ENCODE measurements at places on chromosomes 3 and 15.

DNA sequence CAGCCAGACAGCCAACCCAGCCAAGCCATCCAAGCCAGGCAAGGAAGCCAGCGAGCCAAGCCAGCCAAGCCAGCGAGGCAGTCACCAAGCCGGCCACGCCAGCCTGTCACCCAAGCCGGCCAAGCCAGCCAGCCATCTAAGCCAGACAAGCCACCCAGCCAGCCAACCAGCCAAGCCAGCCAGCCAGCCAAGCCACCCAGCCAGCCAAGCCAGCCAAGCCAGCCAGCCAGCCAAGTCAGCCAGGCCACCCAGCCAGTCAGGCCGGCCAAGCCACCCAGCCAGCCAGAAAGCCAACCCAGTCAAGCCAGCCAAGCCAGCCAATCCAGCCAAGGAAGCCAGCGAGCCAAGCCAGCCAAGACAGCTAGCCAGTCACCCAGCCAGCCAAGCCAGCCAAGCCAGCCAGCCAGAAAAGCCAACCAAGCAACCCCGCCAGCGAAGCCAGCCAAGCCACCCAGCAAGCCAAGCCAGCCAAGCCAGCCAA is 201.2 kb downstream of the GOLGA6L6 start:
- DNase-seq = no peak

- no peak for DNase-seq
Observed at GRCh38 chr3:108328821-108329486, 32.6 kb downstream of the HHLA2 start.

DNA sequence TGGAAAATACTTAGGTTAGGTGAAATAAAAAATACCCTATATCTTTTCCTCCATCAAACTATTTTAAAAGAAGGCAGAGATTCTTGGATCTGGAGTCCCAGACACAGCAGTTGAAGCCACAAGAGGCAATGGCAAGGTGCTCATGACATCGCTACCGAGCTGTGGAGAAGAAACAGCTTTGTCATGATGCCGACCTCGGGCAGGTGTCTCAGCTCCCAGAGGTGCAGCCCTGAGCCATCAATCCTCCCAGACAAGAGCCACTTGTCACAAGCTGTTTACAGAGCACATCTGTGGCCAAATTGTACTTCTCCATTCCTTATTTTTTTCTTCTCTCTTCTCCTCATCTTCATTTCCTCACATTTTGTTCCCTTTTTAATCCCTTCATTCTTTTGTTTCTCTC is 50.8 kb downstream of the GPR176 start:
- peak; percentile 57 for DNase-seq

DNA sequence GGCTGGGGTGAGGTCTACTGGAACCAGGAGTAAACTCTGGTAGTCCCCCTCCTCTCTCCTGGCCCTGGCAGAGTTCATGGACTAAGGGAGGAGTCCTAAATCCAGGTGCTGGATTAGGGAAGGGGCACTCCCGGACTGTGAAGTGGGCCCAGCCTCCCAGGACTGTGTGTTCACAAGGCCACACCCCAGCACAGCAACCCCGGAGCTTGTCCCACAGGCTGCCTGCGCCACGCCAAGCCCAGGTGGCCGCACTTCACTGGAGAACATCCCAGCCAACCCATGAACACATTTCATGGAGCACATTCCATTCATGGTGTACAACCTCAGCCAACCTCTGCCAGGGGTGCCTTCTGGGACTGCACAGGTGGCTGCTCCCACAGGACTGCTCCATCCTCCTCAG is 8.2 kb downstream of the ARPIN start:
- no peak for DNase-seq

GRCh38 chr3:47404431-47404876 is 23.6 kb downstream of the PTPN23 start:
- DNase-seq = no peak

GRCh38 chr15:40436116-40436891 is 4.4 kb upstream of the BAHD1 start:
- no peak for DNase-seq

DNA sequence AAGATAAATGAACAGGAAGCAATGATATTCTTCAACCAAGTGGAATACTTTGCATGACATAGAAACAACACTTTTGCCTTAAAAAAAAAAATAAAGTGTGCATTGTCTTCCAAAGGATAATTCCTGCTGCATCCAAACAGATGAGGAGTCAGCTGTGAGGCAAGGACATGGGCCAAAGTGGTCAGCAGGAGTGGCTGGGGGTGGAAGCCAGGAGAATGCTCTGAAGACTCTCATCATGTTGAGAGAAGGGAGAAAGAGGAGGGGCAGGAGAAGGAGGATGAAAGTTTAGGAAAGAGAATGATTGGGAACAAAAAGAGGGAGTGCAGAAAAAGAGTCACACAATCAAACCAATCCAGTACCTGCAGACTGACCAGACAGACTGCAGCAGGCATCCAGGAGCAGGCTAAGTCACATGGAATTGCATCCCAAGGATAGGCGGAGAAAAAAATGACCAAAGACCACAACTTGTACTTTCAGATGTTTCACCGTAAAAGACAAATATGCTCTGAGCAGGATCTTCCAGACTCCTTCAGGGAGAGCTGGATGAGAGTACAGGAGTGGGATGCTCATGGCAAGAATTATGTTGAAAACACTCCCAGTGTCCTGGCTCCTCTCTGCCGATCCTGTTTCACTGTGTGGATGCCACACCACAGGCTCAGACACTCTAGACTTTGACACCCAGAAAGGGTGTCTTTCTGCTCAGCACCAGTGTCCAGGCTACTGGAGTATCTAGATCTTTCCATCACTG is 11.9 kb downstream of the ABI3BP start:
- no peak for DNase-seq

DNA sequence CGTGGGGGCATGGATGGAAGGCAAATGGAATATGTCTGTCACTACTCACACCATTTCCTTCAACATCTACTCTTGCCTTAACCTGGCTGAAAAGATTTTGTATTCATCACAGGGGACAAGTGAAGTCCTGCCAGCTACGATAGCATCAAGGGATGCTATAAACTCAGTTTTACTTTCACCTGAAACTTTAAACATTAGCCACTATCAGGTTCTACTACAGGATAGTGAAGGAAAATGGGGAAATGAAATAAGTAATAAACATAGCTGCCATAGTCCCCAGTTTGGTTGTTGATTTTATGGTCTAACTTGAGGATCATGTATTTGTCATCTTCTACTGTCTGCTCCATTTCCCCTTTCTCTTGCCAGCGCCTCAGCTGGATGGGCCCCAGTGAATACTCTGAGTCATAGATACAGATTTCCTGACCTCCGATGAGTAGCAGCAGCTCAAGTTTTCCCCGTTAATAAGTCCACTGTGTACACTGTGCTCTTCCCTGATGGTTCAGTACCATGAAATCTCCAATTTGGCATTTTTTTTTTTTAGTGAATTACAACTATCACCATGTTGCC is 338.2 kb upstream of the SLCO3A1 start:
- no peak for DNase-seq

- DNase-seq = no peak
Observed at GRCh38 chr15:82045179-82045891, 483 bp downstream of the MEX3B start.

- DNase-seq = no peak
Observed at GRCh38 chr3:5188419-5189221, 1.1 kb downstream of the EDEM1 start.

DNA sequence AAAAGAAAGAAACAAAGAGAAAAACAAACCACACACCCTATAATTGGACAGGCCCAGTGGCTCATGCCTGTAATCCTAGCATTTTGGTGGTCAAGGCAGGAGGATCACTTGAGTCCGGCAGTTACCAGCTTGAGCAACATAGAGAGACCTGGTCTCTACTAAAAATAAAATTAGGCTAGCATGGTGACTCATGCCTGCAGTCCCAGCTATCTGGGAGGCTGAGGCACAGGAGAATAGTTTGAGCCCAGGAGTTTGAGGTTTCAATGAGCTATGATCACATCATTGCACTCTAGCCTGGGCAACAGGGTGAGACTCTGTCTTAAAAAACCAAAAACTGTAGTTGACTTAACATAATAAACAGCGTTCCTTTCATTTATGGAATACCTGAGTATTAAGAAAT is 72.3 kb upstream of the ST3GAL6 start:
- DNase-seq = no peak

GRCh38 chr3:115685097-115685496 is 61.8 kb downstream of the GAP43 start:
- no peak for DNase-seq

- peak; percentile 24 for DNase-seq
Observed at GRCh38 chr3:32238453-32239306, at the start of gene CMTM8. Gene CMTM8, plus strand, starts transcription at chr3:32238680. Its CDS starts 293 bp downstream, at chr3:32238973.

- DNase-seq = no peak
Observed at GRCh38 chr3:159652452-159652851, 336.2 kb upstream of the IL12A start.

DNA sequence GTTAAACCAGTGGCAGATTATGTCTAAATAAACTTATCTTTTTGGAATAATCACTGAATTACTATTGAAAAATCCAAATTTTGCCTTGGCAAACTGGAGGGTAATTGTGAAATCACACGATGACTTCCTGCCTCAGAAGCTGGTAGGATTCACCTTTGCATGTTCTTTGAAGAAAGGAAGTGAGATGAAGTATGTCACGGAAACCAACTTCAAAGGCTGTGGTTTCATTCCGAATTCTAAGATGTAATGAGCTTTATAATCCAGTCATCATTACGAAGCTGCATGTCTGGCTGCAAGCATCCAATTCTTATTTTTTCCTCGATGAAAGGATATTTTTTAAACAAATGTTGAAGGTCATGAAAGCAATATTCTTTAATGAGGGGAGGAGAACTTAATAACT is 15.0 kb upstream of the ZBED2 start:
- no peak for DNase-seq

DNA sequence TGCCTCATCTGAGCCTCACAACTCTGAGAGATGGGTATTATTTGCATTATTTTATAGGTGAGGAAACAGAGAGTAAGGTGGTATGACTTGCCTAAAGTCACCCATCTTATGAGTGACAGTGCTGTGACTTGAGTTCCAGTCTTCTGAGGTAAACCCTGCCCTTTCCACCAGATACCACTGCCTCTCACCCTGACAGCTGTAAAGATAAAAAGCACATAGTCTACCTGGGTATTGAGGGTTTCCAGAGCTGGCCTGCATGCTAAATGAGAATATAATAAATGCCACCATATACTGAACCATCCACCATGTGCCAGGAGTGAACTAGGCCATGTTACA is 25.6 kb downstream of the RASGRP1 start:
- DNase-seq = no peak

DNA sequence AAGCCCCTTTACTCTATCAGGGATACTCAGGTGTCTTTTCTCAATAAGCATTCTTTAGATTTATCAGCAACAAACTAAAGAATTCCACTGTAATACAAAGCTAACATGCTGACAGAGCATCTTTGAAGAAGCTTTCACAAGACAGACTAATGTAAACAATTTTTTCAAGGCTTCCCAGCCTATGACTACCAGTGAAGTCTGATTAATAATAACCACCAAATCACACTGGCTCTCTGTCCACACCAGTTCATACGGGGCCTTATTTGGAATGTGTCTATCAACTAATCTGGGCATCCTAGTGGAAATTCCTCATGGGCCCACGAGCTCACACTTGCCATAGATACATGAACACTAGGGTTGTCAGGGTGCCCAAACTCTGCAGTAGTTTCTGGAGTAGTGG is 84.5 kb downstream of the EFL1 start:
- no peak for DNase-seq

DNA sequence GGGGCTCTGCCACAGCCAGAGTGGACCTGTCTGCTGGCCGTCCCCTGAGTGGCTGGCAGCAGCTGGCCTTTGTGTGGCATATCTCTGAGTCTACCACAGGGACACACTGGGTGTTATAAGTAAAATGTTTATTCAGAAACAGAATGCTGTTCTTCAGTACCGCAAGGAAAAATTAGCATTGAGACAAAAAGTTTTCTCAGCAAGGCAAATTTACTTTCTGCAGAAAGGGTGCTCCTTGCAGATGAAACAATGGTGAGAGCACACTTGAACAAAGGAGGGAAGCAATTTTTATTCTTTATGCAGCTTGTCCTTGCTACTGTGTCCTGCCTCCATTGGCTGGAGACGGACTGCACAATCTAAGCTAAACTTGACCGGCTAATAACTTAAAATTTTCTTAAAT is 4.0 kb downstream of the TMEM89 start:
- no peak for DNase-seq

- no peak for DNase-seq
Observed at GRCh38 chr15:52158084-52158765, 33.0 kb downstream of the GNB5 start.

- no peak for DNase-seq
Observed at GRCh38 chr3:24023197-24023596, 78.1 kb downstream of the NR1D2 start.

DNA sequence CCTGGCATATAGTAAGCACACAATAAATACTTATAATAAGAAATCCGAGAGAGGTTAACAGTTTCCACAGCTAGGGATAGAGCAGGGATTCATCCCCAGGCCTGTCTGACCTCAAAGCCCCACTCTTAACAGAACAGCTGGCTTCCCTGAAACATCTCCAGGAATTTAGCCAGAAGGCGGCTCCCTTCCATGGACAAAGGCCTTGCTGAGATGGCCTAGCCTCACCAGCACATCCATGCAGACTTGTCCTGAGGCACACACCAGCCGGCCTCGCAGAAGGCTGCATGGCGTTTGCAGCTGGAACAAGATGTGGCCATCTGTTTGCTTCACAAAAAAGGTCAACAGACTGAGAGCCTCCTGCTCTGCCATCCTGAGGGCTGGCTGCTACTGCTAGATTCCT is 245.4 kb downstream of the SLCO3A1 start:
- DNase-seq = no peak

DNA sequence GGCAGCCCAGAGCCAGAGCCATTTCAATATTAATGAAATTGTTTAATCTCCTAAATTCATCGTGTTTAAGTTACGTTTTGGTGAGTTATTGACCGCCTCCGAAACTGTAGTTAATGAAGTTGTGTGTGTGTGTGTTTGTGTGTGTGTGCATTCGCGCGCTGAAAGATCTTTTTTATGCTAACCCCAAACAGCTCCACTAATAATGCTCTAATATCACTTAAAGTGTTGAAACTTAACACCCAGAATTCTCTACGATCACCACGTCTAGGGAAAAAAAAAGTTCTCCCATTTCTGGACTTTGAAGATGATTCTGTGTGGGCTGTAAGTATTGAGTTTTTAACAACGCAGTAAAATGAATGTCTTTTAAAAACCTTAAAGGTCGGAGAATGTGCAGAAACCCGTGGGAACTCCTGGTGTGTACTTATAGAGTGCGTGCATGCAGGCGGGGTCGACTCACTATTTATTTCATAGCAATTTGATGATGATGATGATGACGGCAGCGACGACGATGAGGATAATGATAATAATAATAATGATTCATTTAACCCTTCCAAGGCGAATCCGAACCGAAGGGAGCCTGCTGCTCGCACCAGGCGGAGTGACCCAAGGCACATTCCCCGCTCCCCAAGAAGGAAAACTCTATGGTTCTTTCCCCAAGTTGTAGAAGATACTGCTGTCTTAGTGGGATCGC is 1.4 kb upstream of the FOXB1 start:
- no peak for DNase-seq

DNA sequence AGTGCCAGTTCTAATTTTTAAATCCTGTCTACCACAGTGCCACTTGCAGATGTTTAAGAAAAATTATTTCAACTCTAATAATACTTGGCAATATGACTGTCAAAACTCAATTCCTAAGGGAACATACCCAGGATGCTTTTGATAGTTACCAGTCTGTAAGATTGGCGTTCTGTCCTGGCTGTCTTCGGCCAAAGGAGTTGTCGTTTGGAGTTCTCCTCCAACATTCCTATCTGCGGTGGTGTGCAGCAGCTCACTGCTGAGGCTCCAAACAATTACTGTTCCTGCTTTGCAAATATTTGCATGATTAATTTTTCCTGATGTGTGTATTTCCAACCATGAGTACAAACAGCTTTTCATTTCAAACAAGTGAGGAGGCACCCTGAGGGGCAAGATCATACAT is 330.8 kb upstream of the DPH6 start:
- DNase-seq = no peak

Data from NCI-H1092 (cell line).